Dermis blood vessel endothelial cell (primary cell): ENCODE measurements at places on chromosomes 7 and 10. TPM values are rescaled to one million over a fixed set of nuclear protein-coding genes. Genes with fewer than 3 reads are reported as not detected.
A peak's percentile ranks its signal among the peaks of the same experiment; 100 is the strongest.

DNA sequence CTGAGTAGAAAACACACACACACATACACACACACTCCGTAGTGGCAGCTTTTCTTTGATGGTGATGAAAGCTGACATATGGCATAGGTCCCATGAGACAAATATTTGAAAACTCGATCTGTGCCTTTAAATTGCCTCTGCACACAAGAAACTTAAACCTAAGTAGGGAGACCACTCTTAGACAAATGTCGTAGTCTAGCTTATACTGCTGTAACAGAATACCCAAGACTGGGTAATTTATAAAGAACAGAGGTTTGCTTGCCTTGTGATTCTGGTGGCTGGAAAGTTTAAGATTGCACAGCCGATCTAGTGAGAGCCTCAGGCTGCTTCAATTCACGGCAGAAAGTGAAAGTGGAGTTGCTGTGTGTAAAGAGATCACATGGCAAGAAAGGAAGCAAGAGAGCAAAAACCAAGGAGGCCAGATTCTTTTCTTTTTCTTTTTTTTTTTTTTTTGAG lies 489.4 kb upstream of the SORCS1 start:
- no peak for DNase-seq

PTPN20 gene
- total RNA-seq = 1.1 and 5.3 TPM in 2 replicates

CNNM1 gene
- total RNA-seq = not detected in 2 replicates

- no peak for DNase-seq
These were observed 25.3 kb upstream of the PPP2R2D start for GRCh38 chr10:131875501-131875900.

DNA sequence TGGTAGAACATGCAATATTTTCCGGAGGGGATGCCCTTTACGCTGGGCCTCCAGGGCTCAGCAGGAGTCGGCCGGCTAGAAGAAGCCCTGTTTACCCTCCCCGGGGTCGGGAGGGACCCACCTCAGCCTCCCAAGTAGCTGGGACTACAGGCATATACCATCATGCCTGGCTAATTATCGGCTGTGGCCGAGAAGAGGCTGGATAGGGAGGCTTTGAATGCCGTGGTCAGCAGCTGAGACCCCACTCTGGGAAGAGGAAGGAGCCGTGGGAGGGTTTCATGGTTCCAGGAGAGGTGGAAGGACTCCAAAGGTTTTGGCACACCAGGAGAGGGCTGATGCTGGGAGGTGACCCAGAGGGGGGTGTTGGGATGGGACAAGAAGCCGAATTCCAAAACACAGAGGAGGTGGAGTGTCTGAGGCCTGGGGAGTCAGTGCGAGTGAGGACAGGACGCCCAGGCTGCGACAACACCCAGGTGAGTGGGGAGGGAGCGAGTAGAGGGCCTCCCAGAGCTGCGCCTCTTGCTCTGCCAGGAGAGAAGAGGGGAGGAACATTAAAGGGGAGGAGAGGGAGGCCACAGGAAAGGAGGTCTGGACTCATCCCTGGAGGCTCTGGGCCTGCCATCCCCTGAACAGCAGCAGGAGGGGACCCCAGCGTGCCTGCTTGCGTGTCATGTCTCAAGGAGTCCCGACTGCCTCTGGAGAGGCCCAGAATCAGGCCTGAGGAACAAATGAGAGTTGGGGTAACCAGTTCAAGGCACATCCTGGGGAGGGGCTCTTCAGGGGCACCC lies 19.6 kb downstream of the GRID2IP start:
- no peak for DNase-seq

DNA sequence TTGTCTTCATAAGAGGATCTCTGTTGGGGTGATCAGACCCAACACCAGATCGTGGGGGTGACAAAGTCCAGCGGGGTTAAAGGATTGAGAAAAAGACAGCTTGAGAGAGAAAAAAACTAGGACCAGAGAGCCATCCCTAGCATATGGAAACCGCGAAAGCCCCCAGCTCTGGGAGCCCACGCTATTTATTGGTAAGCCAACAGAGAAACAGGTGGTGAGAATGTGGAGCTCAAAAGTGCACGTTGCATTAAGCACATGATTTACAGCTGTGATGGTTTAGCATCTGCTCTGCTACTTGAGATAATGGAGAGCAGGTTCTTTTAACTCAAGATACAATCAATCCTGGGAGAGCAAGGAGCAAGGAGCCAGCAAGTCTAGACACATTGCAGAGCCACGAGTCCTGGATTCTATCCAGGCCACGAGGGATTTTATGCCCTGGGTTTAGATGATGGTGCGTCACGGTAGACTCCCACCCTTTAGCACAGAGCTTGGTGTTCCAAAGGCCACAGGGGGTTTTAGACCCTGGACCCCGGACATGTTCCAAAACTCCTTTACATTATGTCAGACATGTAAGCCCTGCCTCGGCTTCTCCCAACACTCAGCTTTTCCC lies 755.2 kb upstream of the SORCS1 start:
- no peak for DNase-seq

PLEKHA1 gene
- 44.5 and 52.1 TPM in 2 replicates for total RNA-seq

DNA sequence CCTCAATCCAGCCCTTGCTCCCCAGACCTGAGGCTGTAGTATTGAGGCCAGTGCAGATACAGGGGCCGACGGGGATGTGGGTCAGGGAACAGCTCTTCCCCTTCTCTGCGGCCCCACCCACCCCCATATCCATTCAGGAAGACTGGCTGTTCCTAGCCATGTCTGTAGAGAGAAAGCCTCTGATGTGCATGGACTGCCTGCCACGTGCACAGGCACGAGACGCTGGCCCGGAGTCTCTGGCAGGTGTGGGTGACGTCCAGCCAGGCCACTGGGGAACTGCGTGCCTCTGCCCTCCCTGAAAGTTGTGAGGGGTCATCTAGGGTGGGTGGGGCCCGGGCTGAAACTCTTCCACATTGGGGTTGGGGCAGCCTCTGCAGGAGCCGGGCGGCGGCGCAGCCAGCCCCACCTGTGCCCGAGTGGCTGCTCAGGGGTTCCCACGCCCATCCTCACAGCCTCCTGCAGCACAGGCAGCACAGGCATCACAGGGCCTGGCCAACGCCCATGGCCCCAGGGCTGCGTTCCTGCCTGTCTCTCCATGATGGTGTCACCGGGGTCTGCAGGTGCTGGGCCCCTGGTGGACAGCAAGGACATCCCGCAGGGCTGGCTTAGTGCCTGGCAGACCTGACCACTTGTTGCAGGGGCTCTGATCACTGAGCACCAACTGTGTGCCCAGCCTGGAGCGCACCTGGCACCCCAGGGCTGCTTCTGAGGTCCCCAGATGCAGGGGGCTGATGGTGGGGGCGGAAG lies 27.5 kb downstream of the MICALL2 start:
- no peak for DNase-seq

AGAP5 gene
- total RNA-seq = 1.9 and 2.1 TPM in 2 replicates

DNA sequence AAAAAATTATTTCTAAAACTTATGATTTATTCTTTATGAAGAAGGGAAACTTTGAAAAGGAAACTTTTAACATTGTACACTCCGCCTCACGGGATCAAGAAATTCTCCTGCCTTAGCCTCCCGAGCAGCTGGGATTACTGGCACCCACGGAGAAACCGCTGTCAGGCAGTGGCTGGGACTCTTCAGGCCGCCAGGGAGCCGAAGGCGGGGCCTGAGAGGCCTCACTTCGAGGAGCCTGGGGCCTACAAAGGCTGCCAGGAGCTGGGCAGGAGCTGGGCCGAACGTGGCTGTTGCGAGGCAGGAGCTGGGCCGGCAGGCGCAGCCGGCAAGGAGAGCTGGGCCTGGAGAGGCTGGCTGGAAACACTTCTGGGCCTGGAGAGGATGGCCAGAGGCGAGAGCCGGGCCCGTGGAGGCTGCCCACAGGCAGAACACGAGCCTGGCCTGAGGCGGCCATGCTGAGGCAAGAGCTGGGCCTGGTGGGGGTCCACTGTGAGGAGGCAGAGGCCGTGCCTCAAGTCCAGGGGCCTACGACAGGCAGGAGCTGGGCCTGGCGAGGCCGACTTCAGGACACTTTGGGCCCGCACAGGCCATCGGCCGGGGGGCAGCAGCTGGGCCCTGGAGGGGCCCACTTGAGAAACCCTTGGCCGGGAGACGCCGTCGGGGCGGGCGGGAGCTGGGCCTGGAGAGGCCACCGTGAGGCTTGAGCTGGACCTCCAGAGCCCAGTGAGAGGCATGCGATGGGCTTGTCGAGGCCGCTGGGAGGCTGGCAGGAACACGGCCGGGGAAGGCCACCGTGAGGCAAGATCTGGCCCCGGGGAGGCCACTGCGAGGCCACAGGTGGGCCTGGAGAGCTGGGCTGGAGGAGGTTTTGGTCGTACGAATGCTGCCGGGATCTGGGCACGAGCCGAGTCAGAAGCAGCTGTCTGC lies 23.7 kb downstream of the MDH2 start:
- DNase-seq = no peak

DNA sequence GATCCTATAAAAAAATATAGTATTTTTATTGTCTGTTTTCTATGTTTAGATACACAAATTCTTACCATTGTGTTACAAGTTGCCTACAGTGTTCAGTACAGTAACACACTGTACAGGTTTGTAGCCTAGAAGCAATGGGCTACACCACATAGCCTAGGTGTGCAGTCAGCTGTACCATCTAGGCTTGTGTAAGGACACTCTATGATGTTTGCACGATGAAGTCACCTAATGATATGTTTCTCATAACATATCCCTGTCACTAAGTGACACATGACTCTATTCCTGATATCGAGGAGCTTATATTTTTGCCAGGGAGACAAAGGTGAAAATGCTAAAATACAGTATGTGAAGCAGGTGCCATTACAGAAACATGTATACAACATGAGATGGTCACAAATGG lies 18.6 kb downstream of the ZNF25 start:
- no peak for DNase-seq

DNA sequence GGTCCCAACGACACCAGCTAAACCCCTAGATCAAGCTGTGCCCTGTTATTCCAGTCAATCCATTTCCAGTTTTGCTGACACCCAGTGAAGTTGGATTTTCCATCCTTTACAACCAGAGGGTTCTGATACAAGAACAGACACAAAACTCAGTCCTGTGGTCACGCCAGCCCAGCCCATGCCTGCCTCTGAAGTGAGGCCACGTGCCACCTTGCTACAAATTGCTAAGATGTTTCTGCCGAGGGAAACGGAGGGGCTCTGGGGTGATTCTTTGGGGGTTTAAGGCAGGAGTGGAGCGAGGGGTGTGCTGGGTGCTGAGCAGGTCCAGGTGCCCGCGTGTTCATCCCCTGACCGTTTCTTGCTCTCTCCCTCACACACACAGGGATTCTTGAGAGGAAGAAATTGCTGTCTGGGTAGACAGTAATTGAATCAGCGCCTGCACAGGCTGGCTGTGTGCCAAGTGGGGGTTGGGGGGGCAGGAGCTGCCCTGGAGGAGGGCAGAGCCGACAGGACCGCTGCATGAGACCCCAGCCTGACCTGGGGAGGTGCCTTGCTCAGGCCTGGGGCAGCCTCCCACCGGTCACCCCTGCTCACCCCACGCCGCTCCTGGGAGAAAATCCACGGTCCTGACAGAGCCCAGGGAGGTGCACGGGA lies 38.1 kb downstream of the ADAP1 start:
- no peak for DNase-seq

PPP1R3A gene
- total RNA-seq = not detected in 2 replicates

SMARCD3 gene
- total RNA-seq = 0.85 and 2.0 TPM in 2 replicates

DNA sequence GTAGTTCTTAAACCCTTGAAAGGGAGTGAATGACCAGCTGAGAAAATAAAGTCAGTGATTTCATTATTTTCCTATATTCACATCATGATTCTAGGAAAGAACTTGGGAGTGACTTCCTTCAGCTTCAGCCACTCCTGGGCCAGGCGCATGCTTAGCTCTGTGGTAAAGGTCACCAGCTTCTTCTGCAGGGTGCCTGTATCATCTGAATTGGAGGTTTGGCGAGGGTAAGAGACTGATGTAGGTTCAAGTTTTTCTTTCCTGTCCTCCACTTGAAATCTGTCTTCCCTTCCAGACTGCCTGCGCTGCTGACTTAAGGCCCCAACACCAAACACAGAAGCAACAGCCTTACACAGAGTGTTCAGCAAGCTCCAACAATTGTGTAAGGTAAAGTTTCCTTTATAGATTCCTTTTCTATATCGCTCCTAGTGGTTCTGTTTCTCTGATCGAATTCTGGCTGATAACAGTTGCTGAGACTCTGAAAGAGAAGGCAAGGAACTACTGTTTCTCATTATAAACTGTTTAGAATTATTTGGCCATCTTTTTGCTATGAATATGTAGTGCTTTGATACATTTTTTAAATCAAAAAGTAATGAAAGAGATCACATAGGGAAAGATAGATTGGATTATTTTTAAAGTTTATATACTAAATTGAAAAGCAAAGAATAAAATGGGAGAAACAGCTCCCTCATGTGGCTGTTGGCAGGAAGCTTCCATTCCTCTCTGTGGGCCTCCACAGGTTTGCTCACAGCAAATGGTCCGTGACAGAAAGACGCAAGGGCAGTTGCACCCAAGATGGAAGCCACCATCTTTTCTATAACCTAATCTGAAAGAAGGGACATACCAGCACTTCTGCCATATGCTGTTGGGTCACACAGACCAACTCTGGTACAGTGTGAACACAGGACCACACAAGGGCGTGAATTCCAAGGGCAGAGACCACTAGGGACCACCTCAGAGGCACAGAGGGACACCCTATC lies 14.0 kb downstream of the GATAD1 start:
- peak; percentile 65 for DNase-seq

GRCh38 chr7:38294926-38295325 lies 21.5 kb upstream of the TARP start:
- DNase-seq = no peak

GRCh38 chr10:129029851-129030602 lies 437.0 kb upstream of the MGMT start:
- no peak for DNase-seq

ASZ1 gene
- total RNA-seq = not detected in 2 replicates

DNA sequence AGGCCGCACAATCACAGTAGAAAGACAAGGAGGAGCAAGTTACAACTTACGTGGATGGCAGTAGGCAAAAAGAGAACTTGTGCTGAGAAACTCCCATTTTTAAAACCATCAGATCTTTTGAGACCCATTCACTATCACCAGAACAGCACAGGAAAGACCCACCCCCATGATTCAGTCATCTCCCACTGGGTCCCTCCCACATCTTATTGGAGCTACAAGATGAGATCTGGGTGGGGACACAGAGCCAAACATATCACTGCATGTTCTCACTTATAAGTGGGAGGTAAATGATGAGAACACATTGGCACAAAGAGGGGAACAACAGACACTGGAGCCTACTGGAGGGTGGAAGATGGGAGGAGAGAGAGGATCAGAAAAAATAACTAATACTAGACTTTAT lies 32.4 kb downstream of the NOLC1 start:
- no peak for DNase-seq

CPA4 gene
- 0.17 and 0.74 TPM in 2 replicates for total RNA-seq

TAF6 gene
- total RNA-seq = 37.1 and 78.6 TPM in 2 replicates

HMX3 gene
- total RNA-seq = not detected in 2 replicates
